Naive thymus-derived CD8-positive, alpha-beta T cell (primary cell): ENCODE measurements at places on chromosomes 4 and X. TPM values are rescaled to one million over a fixed set of nuclear protein-coding genes. Genes with fewer than 3 reads are reported as not detected.
A peak's percentile ranks its signal among the peaks of the same experiment; 100 is the strongest.

PABPC1L2B gene
- not detected for total RNA-seq

DCAF8L1 gene
- total RNA-seq = not detected

SUPT20HL2 gene
- total RNA-seq = not detected

LPAR4 gene
- total RNA-seq = not detected

MOB1B gene
- total RNA-seq = 16.0 TPM

ZRSR2 gene
- 22.4 TPM for total RNA-seq

NUP62CL gene
- 3.7 TPM for total RNA-seq

DOCK11 gene
- 110 TPM for total RNA-seq

ZCCHC12 gene
- total RNA-seq = 0.26 TPM

AR gene
- total RNA-seq = not detected

DNA sequence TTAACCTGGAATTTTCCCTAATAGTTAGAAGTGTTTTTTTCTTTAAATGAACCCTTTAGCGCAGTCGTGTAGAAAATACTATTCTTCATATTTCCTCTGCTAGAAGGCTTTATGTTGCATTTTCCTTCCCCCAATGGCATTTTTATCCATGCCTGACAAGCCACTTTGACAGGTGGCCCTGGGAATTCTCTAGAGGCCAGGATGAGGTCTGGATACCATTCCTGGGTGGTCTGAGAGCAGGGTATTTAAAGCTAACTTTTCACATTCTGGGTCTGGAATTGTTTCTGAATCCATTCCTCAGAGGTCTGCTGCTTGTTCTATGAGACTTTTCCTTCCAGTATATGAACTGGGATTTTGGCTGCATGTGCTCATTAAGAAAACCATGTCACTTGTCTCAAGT, 31.2 kb upstream of the PDGFRA start:
- H3K36me3 ChIP-seq = peaks cover 7% of the 10 kb centered on the region
- DNase-seq = no peak
- H3K27me3 ChIP-seq = no peaks in the 10 kb centered on the region
- no peaks in the 10 kb centered on the region for H3K4me1 ChIP-seq
- H3K27ac ChIP-seq = no peak overlapping the region

- H3K4me1 ChIP-seq = no peaks in the 10 kb centered on the region
- H3K27ac ChIP-seq = no peak overlapping the region
- H3K27me3 ChIP-seq = no peaks in the 10 kb centered on the region
- DNase-seq = no peak
Measured at GRCh38 chr4:31905363-31905762, 1185.2 kb downstream of the PCDH7 start.

GRCh38 chr4:24979554-24979953, 51.2 kb downstream of the LGI2 start:
- no peaks in the 10 kb centered on the region for H3K36me3 ChIP-seq
- H3K4me1 ChIP-seq = no peaks in the 10 kb centered on the region
- H3K27ac ChIP-seq = no peak overlapping the region

DNA sequence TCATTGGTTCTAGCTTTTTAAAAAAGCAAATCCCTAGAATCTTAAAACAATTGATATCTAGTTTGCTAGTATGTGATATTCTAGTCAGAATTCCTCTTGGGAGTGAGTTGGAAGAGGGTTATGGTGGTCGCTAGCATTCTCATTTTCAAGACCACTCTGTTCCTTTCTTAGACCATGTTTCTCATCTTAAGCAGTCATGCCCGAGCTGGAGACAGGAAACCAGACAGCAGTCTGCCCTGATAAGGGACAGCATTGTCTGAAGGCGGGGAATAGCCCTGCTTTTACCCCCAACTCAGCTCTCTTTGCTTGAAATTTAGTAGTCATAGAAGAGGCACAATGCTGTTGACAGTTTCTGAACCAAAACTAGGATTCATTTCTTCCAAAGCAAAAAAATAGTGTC, 5.2 kb downstream of the KLF3 start:
- H3K27ac ChIP-seq = peak overlapping the region; percentile 94
- no peaks in the 10 kb centered on the region for H3K27me3 ChIP-seq
- H3K4me1 ChIP-seq = peaks cover 45% of the 10 kb centered on the region

- no peak overlapping the region for H3K27ac ChIP-seq
- peaks cover 18% of the 10 kb centered on the region for H3K27me3 ChIP-seq
- H3K4me1 ChIP-seq = no peaks in the 10 kb centered on the region
- DNase-seq = no peak
- no peaks in the 10 kb centered on the region for H3K36me3 ChIP-seq
- no peak overlapping the region for H3K4me3 ChIP-seq
Measured at GRCh38 chrX:150512461-150512901, 55.9 kb upstream of the MTM1 start.

DNA sequence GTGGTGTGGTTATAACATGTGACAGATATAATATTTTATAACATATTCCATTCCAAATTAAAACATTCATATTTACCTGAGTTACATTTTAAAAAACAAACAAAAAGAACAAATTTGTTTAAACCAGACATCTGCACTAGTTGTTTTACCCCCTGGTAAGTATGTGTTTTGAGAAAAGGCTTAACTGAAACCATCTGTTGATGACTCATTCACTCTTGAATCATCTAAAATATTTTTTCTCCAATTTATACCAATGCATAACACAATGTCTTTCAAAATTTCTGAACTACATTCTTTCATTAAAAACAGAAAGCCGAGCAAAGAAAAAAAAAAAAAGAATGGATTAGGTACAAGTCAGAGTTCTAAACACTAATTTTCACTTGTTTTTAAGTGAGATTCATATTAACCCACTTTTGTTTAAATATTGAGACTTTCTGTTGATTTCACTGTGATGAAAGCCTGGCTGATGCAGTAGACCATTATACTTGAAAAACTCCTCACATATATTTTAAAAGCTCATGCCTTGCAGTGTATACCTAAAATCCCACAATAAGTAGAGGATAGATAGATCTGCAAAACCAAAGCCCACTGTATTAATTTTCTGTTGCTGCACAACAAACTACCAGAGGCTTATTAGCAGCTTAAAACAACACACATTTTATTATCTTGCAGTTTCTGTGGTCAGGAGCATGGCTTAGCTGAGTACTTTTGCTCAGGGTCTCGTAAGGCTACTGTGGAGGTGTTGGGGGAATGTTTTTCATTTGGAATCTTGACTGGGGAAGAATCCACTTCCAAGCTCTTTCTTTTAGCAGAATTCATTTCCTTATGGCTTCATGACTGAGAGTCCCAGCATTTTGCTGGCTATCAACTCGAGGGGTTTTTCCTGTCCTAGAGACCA, 221.5 kb downstream of the PCDH18 start:
- no peaks in the 10 kb centered on the region for H3K27me3 ChIP-seq
- no peaks in the 10 kb centered on the region for H3K36me3 ChIP-seq
- no peak for DNase-seq
- no peak overlapping the region for H3K4me3 ChIP-seq
- no peaks in the 10 kb centered on the region for H3K4me1 ChIP-seq
- H3K27ac ChIP-seq = no peak overlapping the region

DNA sequence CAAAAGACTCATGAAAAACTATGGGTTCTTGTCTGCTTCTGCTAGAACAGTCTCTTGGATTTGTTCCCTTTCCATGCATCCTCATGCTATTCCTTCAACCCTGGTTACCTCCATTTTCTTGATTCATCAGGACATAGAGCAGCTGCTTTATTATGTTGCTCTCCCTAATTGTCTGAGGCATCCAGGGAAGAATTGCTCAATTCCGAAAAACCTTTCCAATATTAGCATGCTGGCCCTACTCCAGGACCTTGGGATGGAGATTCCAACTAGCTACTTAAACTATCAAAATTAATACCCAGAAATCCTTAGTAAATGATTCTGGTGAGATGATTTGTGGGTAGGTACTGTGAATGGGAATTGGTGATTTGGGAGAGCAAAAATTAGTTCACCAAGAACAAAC, 56.6 kb upstream of the FAM47B start:
- H3K4me1 ChIP-seq = no peaks in the 10 kb centered on the region
- no peaks in the 10 kb centered on the region for H3K27me3 ChIP-seq
- H3K27ac ChIP-seq = no peak overlapping the region

- H3K27ac ChIP-seq = no peak overlapping the region
- H3K4me3 ChIP-seq = no peak overlapping the region
- no peaks in the 10 kb centered on the region for H3K4me1 ChIP-seq
- no peak for DNase-seq
Measured at GRCh38 chr4:185840201-185840600, 28.2 kb upstream of the SORBS2 start.

DNA sequence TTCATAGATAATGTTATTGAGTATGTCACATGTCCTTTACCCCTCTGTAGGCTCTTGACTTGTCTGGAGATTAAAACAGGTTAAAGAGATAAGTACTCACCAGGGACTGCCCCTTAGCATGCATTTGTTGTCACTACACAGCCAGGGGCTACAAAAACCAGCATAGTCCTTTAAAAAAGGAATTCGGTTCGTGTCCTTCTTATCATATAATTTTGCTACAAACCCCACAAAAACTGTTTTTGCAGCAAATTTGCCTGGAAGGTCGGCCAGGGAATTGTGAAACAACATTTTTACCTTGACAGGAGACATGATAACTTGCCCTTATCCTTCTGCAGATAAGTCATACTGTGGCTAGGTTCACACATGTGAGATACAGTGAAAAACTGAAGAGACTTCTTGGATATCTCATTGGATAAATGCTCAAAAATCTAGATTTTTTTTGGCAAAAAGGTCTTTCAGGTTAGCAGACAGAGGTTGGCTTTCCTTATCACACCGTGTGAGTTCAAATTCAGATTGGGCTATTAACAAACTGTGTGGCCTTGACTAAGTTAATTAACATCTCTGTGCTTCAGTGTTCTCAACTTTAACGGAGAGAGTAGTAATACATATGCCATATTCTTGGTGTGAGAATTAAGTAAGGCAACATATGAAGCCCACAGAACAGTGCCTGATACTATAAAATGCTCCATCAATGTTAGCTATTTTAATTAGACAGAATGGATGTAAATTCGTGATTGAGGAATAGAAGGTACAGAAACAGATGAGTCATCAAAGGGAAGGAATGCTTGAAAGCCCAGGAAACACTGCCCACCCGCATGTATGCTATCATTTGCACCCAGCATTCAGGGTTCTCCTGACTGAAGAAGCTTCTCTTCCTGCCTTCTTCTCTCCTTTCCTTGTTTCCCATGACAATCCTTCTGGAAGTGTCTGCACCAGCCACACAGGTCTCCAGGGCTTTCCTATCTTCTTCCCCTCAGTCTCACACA, 30.0 kb downstream of the FAM9C start:
- H3K4me1 ChIP-seq = peaks cover 59% of the 10 kb centered on the region
- no peaks in the 10 kb centered on the region for H3K27me3 ChIP-seq
- peak overlapping the region; percentile 99 for H3K27ac ChIP-seq
- peak overlapping the region; percentile 31 for H3K4me3 ChIP-seq
- H3K36me3 ChIP-seq = no peaks in the 10 kb centered on the region

DNA sequence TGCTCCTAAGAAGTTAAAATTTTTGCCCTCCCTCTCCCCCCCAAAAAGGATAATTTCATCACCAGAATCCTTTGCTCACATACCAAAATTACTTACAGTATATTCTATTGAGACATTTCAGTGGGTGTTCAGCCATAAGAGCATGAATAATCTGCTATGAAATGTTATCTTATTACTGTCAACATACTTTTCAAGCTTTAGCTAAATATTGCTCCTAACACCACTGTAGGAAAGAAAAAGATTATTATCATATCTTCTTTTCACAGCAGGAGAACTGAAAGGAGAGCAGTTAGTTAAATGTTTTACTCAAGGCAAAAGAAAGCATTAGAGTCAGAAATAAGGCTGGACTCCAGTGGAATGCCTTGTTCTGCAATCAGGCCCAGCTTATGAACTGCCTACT, 231.0 kb upstream of the GYPA start:
- no peak for DNase-seq
- no peaks in the 10 kb centered on the region for H3K27me3 ChIP-seq
- H3K4me1 ChIP-seq = no peaks in the 10 kb centered on the region
- no peak overlapping the region for H3K27ac ChIP-seq
- no peaks in the 10 kb centered on the region for H3K36me3 ChIP-seq
- no peak overlapping the region for H3K4me3 ChIP-seq

DNA sequence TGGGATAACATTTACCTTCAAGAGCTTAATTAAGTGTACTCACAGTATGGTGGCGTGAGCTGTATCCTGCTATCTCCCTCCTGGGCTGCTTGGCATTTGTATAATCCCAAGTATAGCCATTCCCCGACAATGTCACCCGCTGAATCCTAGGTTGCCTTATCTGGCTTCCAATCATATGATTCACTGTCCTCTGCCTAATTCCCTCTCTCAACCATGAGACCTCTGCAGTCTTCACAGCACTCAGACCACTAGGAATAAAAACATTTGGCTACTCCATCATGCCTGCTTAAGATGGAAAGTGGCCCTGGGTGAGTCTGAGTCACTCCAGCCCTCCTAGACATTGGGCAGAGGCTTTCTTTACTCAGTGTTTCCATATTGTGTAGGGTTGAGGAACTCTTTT, 28.9 kb upstream of the WDFY3 start:
- no peak overlapping the region for H3K27ac ChIP-seq
- DNase-seq = no peak

DNA sequence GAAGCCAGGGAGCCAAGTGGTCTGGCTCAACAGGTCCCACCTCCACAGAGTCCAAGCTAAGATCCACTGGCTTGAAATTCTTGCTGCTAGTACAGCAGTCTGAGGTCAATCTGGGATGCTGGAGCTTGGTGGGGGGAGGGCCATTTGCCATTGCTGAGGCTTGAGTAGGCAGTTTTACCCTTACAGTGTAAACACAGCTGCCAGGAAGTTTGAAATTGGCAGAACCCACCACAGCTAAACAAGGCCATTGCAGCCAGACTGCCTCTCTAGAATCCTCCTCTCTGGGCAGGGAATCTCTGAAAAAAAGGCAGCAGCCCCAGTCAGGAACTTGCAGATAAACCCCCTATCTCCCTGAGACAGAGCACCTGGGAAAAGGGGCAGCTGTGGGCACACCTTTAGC, 84.9 kb downstream of the EDA2R start:
- DNase-seq = no peak
- H3K4me3 ChIP-seq = no peak overlapping the region
- H3K4me1 ChIP-seq = no peaks in the 10 kb centered on the region
- no peak overlapping the region for H3K27ac ChIP-seq
- H3K36me3 ChIP-seq = no peaks in the 10 kb centered on the region
- H3K27me3 ChIP-seq = no peaks in the 10 kb centered on the region

- no peak for DNase-seq
- H3K4me1 ChIP-seq = no peaks in the 10 kb centered on the region
- no peak overlapping the region for H3K4me3 ChIP-seq
Measured at GRCh38 chr4:95267081-95267480, 281.7 kb downstream of the UNC5C start.

DNA sequence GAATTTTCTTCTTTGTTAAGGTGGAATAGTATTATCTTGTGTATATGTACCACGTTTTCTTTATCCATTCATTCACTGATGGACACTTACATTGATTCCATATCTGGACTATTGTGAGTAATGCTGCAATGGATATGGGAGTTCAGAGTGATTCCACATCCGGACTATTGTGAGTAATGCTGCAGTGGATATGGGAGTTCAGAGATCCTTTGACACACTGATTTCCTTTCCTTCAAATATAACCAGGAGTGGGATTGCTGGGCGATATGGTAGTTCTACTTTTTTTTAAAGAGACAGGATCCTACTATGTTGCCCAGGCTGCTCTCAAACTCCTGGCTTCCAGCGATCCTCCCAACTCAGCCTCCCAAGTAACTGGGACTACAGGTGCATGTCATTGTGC, 12.1 kb downstream of the TMEM156 start:
- peaks cover 22% of the 10 kb centered on the region for H3K36me3 ChIP-seq
- no peak for DNase-seq
- no peaks in the 10 kb centered on the region for H3K27me3 ChIP-seq
- H3K27ac ChIP-seq = peak overlapping the region; percentile 12
- no peaks in the 10 kb centered on the region for H3K4me1 ChIP-seq
